ENCODE measurements at places on chromosomes 2 and 18.

DNA sequence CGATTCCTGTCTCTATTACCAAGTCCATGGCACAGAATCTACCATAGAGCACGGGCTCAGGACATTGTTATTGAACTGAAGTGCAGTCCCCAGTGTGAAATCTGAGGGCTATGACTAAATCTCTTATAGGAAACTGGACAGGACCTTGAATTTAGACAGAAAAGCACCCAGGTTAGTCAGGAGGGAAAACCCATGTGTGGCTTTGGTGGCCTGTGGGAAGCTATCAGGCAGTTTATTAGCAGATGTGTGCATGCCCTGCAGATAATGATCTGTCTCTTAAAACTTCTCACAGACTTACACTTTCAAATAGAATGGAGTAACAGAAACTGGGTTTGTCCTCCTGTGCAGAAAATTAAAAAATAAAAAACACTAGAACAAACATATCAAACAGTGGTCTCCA is 610.0 kb upstream of the RAB6C start:
- DNase-seq: no peak

GRCh38 chr2:20543469-20544152 is 96.7 kb downstream of the RHOB start:
- DNase-seq: no peak

GRCh38 chr18:26468931-26469340 is 79.4 kb downstream of the KCTD1 start:
- peak; percentile 72 for DNase-seq

- DNase-seq: no peak
Measured at GRCh38 chr2:73611867-73612266, 30.4 kb downstream of the NAT8 start.

DNA sequence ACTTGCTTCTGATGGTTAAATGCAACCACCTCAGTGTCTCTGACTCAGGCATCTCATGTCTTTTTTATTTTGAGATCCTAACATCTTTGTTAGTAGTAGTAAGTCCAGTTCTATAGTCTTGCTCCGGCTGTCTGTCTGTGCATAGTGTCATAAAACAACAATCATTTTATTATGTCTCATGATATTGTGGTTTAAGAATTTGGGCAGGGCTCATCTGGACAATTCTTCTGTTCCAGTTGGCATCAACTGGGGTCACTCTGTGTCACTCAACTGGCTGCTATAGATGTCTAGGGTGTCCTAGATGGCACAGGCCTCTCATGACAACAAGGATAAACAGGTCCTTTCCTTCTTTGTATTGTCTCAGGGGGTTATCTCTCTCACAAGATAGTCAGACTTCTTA is 299.6 kb upstream of the ZNF521 start:
- DNase-seq: no peak

DNA sequence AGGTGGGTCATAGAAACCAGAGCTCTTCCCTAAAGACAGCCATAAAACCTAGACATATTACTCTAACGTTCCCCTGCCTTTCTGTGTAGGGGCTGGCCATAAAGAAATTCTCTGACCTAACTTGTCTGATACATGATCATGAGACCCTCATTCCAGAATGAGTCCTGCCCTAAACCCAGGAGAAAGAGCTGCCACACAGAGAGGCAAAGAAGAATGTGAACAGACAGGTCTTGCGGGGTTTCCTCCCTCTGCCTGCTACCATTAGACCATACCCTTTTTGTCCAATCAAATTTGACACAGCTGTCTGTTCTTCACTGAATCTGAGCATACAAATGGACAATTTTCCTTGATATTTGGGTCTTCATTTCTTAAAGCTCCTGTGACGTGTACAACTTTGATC is 198.8 kb upstream of the LHCGR start:
- no peak for DNase-seq

GRCh38 chr18:42915299-42915698 is 200.2 kb downstream of the RIT2 start:
- DNase-seq: no peak

DNA sequence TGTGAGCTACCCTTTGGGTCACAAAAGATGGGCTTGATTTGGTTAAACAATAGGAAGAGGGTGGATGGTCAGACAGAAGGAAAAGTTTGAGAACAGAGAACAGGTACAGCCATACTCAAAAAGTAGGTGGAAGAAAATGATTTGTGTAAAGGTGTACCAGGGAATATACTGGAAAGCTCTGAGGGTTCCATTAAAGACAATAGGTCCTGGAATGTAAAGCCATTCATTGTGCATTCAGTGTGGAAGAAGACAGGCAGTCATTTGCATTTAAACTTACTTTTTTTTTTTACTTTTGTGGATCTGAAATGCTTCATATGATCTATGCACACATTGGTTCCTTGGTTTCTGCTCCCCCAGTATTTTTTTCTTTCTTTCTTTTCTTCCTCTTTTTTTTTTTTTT is 581.4 kb upstream of the PIK3C3 start:
- no peak for DNase-seq

DNA sequence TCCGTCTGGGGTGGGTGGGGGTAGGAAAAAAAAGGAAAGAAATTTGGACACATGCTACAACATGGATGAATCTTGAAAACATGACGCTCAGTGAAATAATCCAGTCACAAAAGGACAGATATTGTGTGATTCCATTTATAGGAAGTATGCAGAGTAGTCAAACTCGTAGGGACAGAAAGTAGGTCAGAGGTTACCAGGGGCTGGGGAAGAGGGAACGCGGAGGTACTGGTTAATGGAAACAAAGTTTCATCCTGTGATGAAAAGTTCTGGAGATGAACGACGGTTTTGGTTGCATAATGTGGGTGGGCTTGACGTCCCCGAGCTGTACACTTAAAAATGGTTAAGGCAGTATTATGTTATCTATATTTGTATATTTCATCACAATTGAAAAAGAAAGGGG is 4.5 kb upstream of the SFTPB start:
- DNase-seq: no peak

DNA sequence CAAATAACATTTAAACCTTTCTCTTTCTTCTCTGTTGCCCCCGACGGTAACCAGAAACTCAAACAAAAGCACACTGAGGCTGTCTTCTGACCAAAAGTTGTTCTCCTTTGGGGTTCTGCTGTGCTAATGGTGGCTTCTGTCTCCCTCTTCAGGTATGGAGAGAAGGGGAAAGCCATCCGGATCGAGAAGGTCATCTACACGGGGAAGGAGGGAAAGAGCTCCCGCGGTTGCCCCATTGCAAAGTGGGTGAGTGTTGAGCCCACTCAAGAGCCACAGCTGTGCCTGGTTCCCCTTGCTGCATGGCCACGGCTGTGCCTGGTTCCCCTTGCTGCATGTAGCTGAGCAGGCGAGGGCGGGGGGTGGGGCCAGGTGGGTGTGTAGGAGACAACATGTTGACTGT is 67.4 kb downstream of the BOLA3 start:
- DNase-seq: no peak

GRCh38 chr2:45687964-45688363 is 36.5 kb downstream of the PRKCE start:
- DNase-seq: no peak

DNA sequence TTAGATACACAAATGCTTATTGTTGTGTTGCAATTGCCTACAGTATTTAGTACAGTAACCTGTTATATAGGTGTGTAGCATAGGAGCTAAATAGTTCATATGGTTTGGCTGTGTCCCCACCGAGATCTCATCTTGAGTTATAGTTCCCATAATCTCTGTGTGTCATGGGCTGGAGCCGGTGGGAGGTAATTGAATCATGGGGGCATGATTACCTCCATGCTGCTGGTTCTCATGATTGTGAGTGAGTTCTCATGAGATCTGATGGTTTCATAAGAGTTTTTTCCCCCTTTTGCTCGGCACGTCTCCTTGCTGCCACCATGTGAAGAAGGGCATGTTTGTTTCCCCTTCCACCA is 190.5 kb upstream of the SESTD1 start:
- no peak for DNase-seq

DNA sequence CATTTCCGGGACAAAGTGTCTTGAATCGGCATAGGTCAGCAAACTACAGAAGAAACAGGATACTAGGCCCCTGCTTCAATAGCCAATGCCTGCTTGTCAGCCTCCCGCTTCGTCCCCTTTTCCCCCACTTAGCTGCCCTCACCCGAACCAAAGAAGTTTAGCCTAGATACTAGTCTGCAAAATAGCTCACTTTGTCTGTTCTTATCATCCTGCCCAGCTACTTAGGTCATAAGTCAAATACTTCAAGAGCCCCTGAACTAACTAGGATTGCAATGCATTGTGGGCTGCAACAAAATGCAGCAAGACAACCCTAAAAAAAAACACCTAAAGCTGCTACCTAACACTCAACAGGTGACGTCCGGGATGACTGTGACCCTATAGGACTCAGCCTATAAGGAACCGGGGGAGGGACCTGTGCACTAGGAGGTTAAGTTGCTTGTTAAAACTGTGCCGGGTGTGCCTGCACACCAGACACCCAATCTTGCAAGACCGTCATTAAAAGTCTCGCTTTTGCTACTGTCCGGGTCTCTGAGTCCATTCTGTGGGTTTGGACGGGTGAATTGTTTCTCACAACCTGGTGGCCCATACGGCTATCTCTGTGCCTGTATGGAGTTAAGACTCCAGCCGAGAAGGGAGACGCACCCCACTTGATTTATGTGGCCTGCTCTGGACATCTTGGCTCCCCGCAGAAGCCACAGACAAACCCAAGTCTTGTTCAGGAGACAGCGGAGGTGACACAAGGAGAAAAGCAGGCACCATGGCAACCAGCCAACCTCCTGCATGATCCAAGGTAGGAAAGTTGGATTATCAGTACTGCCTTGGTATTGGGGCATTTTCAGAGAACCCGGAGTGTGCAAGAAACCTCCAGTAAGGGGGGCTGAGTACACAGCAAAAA is 105.9 kb downstream of the HIBCH start:
- DNase-seq: no peak

- DNase-seq: peak; percentile 22
Measured at GRCh38 chr2:138536302-138536701, 34.7 kb downstream of the SPOPL start.

- DNase-seq: no peak
Measured at GRCh38 chr18:45667056-45667736, 51.9 kb downstream of the SLC14A2 start.

- peak; percentile 13 for DNase-seq
Measured at GRCh38 chr2:241855245-241855887, 3.3 kb downstream of the PDCD1 start.

DNA sequence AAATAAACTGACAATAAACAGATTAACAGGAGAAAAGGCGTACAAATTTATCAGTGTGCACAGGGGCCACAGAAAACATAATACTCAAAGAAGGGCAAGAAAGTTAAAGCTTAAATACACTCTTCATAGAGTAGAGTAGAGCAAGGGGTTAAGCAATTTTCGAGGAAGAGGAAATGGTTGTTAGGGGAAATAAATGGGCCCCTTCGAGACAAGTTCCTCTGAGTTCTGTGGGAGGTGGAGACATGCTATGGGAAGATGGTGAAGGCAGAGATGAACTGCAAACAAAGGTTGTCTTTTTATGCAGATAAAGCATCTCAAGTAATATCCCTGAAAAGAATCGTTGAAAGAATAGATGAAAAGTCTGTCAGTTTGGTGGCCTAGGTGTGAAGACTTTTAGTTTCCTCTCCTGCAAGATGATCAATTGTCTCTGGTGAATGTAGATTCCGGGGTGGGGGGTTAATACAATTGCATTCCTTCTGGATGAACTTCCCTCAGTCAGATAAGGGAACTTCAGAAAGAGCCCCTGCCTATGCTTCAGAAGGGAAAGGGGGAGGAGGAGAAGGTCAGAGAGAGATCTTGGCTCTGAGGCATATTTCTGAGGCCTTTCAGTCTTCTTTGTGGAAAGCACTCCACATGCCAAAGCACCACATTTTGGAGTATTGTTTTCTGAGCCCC is 127.0 kb downstream of the METTL4 start:
- no peak for DNase-seq

DNA sequence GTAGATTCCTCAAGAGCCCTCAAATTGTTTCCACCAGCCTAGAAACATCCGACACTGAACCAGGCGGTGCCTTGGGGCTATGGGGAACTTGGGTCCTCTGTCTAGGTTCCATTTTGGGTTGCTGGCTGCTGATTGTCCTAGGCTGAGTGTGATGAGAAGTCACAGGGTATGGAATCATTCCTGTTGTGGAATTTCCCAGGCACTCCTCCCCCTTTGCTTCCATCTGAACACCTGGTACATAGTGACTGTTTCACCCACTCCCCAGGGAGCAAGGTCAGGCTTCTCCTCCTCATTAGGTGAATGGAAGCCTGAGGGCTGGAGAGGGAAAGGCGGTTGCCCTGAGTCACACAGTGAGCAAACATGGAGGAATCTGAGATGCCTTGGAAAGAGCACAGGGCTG is 4.5 kb downstream of the KIF3C start:
- DNase-seq: no peak

DNA sequence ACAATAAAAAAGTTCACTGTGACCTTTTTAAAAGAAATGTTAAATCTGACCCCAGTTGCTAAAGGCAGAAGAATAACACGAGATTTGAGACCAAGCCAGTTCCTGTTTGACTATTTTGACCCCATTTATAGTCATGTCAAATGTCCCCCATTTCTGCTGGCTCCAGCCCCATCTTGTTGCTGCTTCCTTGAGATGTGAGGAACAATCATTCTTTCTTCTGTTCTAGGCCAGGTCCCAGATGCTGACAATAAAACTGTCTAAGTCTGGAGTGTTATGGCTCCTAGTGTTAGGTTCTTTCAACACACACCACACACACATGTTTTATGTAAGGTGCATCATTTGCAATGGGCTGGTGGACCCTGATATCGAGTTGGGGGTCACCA is 92.0 kb upstream of the CYP1B1 start:
- no peak for DNase-seq

- no peak for DNase-seq
Measured at GRCh38 chr18:6857300-6857699, 127.8 kb downstream of the ARHGAP28 start.

DNA sequence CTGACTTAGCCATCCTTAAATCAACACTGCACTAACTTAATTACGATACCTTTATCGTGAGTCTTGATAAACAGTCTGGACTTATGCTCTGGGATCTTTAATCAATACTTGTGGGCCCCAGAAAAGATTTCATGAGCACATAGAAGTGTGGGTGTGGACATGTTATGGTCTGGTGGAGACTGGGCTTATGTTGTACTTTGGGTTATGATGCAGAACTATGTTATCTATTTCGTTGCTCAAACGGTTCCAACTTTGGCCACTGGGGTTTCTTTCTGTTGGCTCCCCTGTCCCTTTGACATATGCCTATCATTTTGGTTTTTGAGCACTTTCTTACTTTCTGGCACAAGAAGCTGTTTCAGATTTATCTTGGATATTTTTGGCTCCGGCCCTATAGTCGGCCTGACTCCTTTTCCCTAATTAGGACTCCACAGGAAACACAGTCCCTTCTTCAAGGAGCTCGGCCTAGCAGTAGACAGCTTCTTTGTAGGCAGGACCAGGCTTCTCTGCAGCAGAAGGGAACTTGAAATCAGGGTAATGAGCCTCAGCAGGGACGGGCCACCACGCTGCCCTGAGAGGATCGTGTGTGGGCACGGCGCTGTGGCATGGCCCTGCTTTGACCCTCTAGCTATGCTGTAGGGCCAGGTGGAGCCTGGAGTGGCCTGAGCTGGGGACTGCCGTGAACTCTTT is 54.6 kb upstream of the TXNDC2 start:
- no peak for DNase-seq

GRCh38 chr2:8333177-8333831 is 348.6 kb upstream of the ID2 start:
- no peak for DNase-seq

Measured in iPS-NIHi11 (cell line).